ENCODE measurements at places on chromosomes 12 and 14. TPM values are rescaled to one million over a fixed set of nuclear protein-coding genes. Genes with fewer than 3 reads are reported as not detected.

GRCh38 chr12:2963760-2964292 is 4.6 kb downstream of the TEAD4 start:
- H3K27me3 ChIP-seq, result no peaks in the 10 kb centered on the region
- peak overlapping the region; percentile 61 for H3K4me3 ChIP-seq
- peak; percentile 57 for DNase-seq
- peaks cover 53% of the 10 kb centered on the region for H3K4me1 ChIP-seq
- H3K27ac ChIP-seq, result peak overlapping the region; percentile 98

DNA sequence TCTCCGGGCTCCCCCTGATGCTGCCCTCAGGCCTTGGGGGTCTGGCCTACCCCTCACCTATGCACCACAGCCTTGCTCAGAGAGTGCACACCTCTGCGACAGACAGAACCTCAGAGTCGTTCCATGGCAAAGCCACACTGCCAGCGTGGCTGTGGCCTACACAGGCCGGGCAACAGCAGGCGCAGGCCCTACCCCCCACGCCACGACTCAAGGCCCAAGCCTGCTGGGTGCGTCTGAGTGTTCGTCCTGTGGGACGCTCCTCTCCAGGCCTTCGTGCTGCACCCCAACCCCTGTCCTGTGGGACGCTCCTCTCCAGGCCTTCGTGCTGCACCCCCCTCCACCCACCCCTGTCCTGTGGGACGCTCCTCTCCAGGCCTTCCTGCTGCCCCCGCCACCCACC is 54.2 kb downstream of the LRCOL1 start:
- H3K36me3 ChIP-seq, result no peaks in the 10 kb centered on the region
- H3K27ac ChIP-seq, result no peak overlapping the region
- no peaks in the 10 kb centered on the region for H3K4me1 ChIP-seq
- no peak for DNase-seq
- H3K27me3 ChIP-seq, result peaks cover 74% of the 10 kb centered on the region

DNA sequence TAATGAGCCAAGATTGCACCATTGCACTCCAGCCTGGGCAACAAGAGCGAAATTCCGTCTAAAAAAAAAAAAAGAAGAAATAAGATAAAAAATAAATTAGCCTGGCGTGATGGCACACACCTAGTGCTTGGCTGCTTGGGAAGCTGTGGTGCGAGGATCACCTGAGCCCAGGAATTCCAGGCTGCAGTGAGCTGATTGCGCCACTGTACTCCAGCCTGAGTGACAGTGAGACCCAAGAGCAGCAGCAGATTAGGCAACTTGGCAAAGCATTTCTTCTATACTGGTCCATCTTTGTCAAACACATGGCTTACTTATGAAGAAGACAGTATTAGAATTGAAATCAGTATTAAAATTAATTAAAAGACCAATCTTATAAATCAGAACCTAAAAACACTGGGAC is 6.3 kb downstream of the GON7 start:
- 0 out of 2 replicates have a peak, but pooled peaks cover 3% of the 10 kb centered on the region for H3K36me3 ChIP-seq
- H3K4me3 ChIP-seq, result no peak overlapping the region

GRCh38 chr14:64715146-64715627 is 11.0 kb downstream of the PLEKHG3 start:
- peak overlapping the region; percentile 72 for H3K4me3 ChIP-seq
- DNase-seq, result no peak
- H3K27ac ChIP-seq, result peak overlapping the region; percentile 78
- peaks cover 36% of the 10 kb centered on the region for H3K36me3 ChIP-seq
- peaks cover 71% of the 10 kb centered on the region for H3K4me1 ChIP-seq

DNA sequence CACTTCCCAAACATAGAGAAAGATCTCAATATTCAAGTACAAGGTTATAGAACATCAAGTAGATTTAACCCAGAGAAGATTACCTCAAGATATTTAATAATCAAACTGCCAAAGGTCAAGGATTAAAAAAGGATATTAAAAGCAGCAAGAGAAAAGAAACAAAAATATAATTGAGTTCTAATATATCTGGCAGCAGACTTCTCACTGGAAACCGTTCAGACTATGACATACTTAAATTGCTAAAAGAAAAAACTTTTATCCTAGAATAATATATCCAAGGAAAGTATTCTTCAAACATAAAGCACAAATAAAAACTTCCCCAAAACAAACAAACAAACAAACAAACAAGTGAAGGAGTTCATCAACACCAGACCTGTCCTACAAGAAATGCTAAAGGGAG is 92.4 kb downstream of the FSCB start:
- no peaks in the 10 kb centered on the region for H3K27me3 ChIP-seq
- H3K4me3 ChIP-seq, result no peak overlapping the region
- H3K4me1 ChIP-seq, result peaks cover 16% of the 10 kb centered on the region
- H3K27ac ChIP-seq, result no peak overlapping the region
- DNase-seq, result no peak

GRCh38 chr14:31945074-31945613 is 132.0 kb upstream of the ARHGAP5 start:
- DNase-seq, result no peak
- H3K4me3 ChIP-seq, result no peak overlapping the region
- peaks cover 20% of the 10 kb centered on the region for H3K4me1 ChIP-seq
- H3K27ac ChIP-seq, result no peak overlapping the region
- no peaks in the 10 kb centered on the region for H3K36me3 ChIP-seq
- no peaks in the 10 kb centered on the region for H3K27me3 ChIP-seq

DNA sequence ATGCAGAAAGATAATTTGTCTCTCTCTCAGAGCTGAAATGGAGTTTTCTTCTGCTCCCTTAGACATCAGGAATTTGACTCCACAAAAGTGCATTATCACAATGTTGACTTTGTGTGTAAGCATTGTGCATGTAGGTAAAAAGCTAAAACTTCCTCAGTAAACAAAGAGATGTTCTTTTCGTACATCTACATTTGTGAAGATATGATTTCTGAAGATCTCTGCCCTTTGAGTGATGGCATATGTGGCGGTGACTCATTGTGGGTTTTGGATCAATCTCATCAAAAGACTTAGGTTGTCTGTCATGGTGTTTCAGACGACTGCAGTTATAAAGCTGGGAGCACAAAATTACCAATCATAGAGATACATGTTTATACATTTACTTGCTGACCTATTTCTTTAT is 411.4 kb upstream of the LMO3 start:
- H3K27me3 ChIP-seq, result peaks cover 3% of the 10 kb centered on the region
- no peak overlapping the region for H3K4me3 ChIP-seq

GRCh38 chr12:101570047-101570446 is 24.7 kb upstream of the MYBPC1 start:
- no peak overlapping the region for H3K27ac ChIP-seq
- peaks cover 41% of the 10 kb centered on the region for H3K4me1 ChIP-seq
- H3K27me3 ChIP-seq, result no peaks in the 10 kb centered on the region
- no peak for DNase-seq
- H3K36me3 ChIP-seq, result no peaks in the 10 kb centered on the region

DNA sequence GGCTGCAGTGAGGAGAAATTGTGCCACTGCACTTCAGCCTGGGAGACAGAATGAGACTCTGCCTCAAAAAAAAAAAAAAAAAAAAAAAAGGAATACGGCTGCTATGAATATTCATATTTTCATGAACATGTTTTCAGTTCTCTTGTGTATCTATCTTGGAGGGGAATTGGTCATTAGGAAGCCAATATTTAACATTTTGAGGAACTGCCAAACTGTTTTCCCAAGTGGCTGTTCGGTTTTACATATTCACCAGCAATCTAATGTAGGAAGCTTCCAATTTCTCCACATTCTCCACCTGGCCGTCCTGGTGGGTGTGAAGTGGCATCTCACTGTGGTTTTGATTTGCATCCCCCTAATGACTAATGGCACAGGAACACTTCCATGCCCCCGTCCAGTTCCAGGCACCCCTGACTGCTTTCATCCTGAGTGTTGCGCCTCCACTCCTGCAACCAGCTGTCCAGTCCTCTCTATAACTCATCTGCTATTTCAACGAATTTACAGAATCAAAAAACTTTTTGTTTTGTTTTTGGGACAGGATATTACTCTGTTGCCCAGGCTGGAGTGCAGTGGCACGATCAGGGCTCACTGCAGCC is 5.7 kb downstream of the STXBP6 start:
- peaks cover 28% of the 10 kb centered on the region for H3K4me1 ChIP-seq
- DNase-seq, result no peak
- no peak overlapping the region for H3K4me3 ChIP-seq
- H3K27ac ChIP-seq, result no peak overlapping the region

DNA sequence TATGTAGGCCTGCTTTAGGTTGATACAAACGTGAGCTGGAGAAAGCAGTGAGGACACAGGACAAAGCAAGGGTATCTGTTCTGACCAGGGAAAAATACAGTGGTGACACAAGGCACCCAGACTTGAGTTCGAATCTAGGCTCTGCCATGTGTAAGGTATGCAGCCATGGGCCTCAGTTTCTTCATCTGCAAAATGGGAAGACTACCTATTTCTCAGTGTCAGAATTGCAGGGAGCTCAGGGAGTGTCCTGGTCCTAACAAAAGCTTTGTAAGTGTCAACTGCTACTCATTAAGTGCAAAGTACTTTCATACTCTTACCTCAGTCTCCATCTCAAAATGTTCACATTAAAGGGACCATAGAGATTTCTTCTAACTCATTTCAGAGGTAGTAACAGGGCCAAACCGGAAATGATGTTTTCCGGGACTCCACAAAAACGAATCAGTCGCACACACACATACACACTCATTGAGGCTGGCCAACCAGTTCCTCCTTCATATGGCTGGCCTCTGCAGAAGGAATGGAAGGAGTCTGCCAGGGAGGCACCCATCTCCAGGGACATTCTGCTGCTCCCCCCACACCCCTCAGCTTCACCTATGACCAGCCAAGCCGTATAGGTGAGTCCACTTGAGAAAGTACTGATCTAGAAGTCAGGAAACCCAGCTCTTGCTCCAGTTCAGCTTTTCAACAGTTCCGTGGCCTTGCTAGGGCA is 7.8 kb downstream of the CTDSP2 start:
- H3K27ac ChIP-seq, result peak overlapping the region; percentile 91
- H3K27me3 ChIP-seq, result no peaks in the 10 kb centered on the region

Gene ARHGEF25
- 11.9 TPM for total RNA-seq

Gene CSRNP2
- 34.2 TPM for total RNA-seq

Gene RD3L
- not detected for total RNA-seq

Gene SYNDIG1L
- 1.9 TPM for total RNA-seq

Gene DLK1
- total RNA-seq, result 3.0 TPM

All from WTC11 (cell line).